ENCODE measurements at places on chromosomes 3 and 15. TPM values are rescaled to one million over a fixed set of nuclear protein-coding genes. Genes with fewer than 3 reads are reported as not detected.

DNA sequence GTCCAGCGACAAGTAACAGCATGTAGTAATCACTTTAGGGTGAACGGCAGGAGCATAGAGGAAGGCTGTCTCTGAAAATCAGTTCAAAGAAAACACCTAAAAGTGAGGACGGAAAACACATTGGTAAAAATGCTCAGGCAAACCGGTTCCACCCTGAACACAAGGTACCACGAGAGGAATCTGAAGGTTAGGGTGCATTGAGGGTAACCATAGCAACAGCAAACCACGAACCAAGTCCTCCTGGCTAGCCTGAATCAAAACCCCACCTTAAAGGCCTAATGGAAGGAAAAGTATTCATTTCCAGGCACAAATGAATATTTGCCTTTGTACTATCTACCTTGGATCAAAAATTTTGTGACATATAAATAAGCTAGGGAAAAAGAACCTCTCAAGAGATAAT, 315.0 kb downstream of the OCA2 start:
- DNase-seq: no peak

- peak; percentile 24 for DNase-seq
These were observed 681 bp downstream of the PIK3CB start for GRCh38 chr3:138833899-138834595.

GRCh38 chr3:4850928-4851265, 128.3 kb upstream of the BHLHE40 start:
- no peak for DNase-seq

GRCh38 chr3:13028010-13028821, 45.0 kb downstream of the IQSEC1 start:
- DNase-seq: no peak

DNA sequence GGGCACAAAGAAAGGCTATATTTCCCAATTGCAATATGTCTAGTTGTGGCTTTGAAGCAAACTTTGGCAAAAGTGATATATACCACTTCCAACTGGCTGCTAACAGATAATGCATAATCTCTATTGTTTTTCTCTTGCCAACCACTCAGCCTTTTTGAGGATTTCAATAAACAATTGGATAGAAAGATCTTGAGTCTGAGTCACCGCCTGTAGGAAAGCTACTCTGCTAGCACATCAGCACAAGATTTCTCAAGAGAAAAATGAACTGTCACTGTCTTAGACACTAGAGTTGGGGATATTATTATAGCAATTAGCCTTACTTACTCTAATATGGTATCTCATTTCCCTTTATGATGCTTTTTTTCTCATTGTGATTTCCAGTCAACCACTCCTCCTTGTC, 119.7 kb downstream of the SST start:
- DNase-seq: no peak

WDR93 gene
- 0.42 TPM for total RNA-seq

ZDHHC19 gene
- total RNA-seq: not detected

GNL3 gene
- total RNA-seq: 205 TPM

CRABP1 gene
- 0.47 TPM for total RNA-seq
